CD8-positive, alpha-beta memory T cell (primary cell): ENCODE measurements at places on chromosomes 4 and X. TPM values are rescaled to one million over a fixed set of nuclear protein-coding genes. Genes with fewer than 3 reads are reported as not detected.

DNA sequence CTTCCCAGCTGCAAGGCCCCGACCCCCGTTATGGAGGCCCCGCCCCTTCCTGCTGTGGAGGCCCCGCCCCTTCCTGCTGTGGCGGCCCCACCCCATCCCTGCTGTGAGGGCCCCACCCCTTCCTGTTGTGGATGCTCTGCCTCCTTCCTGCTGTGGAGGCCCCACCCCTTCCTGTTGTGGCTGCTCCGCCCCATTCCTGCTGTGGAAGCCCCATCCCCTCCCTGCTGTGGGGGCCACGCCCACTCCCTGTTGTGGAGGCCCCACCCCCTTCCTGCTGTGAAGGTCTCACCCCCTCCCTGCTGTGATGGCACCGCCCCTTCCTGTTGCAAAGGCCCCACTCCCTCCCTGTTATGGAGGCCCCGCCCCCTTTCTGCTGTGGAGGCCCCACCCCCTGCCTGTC lies 104.9 kb upstream of the PSAPL1 start:
- H3K4me1 ChIP-seq: no peaks in the 10 kb centered on the region
- peak; percentile 69 for DNase-seq
- no peaks in the 10 kb centered on the region for H3K36me3 ChIP-seq
- H3K4me3 ChIP-seq: no peak overlapping the region

DNA sequence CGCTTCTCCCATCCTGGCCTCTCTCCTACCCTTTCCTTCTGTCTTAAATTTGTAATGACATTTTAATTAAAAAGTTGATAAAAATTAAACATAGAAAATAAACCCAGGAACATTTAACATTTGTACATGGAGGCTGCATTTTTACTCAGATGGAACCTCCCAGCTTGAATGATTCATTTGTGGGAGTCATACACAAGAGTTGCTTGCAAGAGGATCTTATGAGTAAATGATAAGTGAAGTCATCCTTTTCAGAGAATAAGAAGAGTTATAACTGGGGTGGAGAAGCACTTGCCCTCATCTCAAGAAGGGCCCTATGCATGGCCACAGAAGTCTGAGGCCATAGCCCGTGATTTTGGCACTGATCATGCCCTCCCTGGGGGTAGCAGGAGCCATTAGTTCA lies 482.9 kb upstream of the BOD1L1 start:
- no peaks in the 10 kb centered on the region for H3K27me3 ChIP-seq
- H3K4me1 ChIP-seq: no peaks in the 10 kb centered on the region
- no peaks in the 10 kb centered on the region for H3K36me3 ChIP-seq
- DNase-seq: no peak

Gene MGARP
- not detected for total RNA-seq

DNA sequence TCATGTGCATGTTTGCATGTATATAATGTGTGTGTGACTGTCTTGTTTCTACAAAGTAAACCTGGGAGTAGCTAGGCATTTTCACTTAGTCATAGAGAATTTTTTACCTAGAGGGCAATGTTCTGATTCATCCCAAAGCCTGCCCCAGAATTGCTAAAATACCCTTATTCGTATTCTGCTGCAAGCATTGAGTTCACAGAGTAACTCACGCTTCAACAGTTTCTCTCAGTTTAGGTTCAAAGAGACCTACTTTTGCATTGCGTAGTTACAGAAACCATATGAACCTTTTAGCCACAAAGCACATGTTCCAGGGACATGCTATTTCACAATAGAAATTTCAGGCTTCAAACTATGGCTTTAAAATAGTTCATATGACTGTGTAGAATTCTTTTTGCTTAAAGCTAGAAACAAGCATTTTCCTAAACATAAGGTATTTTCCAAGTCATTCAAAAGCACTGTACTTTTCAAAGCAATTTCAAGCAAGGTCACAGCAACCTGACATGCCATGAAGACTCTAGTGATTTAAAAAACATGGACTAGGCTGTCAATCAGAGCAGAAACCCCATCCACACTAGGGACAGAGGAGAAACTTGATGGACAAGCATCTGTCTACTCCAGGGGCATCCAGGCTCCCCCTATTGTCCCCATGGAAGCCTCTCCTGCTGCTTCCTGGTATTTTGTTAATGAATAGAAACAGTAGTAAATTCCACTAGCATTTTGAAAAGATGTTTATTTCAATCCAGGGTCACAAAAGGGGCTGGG lies 81.5 kb upstream of the MAPK10 start:
- H3K4me1 ChIP-seq: no peaks in the 10 kb centered on the region
- no peak for DNase-seq
- H3K4me3 ChIP-seq: no peak overlapping the region
- H3K27ac ChIP-seq: no peak overlapping the region
- no peaks in the 10 kb centered on the region for H3K36me3 ChIP-seq
